HAP-1 (cell line): ENCODE measurements at places on chromosomes 12 and 14.
A peak's percentile ranks its signal among the peaks of the same experiment; 100 is the strongest.

GRCh38 chr12:121033625-121034349 lies 5.3 kb downstream of the OASL start:
- DNase-seq, result no peak

GRCh38 chr12:66552716-66553115 lies 126.2 kb downstream of the GRIP1 start:
- DNase-seq, result no peak

DNA sequence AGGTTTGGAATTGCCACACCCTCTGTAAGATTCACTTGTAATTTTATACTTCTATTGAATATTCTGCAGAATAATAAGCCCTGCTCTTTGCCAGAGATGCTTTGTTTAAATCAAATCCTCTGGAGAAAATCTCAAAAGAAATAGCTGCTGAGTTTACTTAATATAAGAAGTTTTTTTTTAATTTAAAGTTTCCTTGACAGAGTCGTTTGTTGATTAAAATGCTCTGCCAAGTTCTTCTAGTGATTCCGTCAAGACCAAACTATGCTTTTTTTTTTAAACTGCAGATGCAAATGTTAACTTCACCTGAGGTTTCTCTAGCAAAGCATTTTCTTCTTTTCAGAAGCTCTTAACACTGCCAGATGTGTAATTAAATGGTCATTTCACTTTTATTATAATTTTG lies 13.4 kb upstream of the NAV3 start:
- no peak for DNase-seq

DNA sequence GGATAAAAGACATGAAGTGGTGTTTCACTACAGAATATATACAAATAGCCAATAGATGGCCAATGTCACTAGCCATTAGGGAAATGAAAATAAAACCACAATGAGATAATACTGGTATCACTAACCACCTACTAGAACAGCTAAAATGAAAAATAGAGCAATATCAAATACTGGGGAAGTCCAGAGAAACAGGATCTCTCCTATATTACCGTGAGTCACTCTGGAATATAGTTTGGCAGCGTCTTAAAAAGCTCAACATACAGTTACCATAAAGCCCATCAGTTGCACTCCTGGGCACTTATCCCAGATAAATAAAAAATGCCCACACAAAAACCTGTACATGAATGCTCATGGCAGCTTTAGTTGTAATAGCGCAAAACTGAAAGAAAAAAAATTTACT lies 101.7 kb downstream of the TMTC1 start:
- DNase-seq, result no peak

GRCh38 chr12:9634969-9635754 lies 27.4 kb upstream of the KLRB1 start:
- DNase-seq, result no peak

DNA sequence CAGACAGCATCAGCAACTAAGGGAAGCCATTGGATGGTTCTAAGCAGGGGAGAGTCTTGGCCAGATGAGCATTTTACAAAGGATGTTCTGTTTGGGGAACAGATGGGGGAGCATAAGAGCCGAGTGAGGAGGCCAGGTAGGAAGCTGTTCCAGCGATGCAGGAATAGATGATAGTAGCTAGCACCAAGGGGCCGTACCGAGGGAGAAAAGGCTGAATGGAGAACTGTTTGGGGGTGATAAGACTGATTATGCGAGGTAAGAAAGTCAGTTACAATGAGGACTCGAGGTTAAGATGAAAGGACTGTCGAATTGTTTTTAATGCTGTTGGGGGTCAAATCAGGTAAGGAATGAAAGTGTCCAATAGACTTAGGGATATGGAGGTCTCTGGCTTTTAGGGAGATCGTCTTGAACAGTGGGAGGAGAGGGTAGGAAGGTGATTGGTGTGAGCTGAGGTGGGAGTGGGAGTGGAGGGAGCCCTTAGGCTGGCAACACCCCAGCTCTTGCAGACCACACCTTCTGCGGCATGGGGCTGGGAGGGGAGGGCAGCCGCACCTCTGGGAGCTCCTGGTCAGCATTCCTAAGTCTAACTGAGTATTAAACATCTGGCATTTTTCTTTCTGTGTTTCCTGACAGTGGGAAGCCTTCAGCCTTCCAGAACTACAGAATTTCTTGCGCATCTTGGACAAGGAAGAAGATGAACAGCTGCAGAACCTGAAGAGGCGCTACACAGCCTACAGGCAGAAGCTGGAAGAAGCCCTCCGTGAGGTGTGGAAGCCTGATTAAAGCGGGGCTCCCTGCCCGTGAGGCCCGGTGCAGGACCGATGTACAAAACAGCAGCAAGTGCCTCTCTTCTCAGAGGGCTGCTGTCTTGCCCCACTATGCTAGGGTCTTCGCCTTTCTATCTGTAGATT lies 64.8 kb downstream of the GNS start:
- DNase-seq, result no peak

- no peak for DNase-seq
Measured at GRCh38 chr14:75440733-75441477, 13.1 kb downstream of the JDP2 start.

GRCh38 chr12:14043776-14044175 lies 62.4 kb upstream of the GRIN2B start:
- no peak for DNase-seq

DNA sequence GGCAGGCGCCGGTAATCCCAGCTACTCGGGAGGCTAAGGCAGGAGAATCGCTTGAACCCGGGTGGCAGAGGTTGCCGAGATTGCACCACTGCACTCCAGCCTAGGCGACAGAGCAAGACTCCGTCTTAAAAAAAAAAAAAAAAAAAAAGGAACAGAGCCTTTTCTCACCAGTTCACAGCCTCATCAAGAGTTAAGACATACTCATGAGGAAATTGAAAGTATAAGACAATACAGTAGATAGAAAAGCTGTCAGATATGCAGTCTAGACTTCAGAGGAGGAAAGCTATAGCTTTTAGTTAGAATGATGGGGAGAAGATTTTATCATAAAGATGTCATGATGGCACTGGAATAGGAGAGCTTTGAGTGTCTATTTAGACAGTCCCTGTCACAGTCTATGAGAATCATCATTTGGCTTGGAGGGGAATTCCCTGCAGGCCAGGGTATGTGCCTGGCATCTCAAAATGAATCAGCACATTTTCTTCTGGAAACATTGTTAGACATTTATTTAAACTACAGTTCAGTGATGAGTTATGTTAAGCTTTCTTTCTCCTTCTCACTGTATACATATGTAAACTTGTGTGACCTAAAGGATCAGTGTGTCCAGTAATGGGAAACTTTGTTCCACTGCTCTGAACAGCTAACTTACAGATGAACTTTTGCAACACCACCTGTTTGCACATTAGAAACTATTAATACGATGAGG lies 2.9 kb upstream of the RAB35 start:
- peak; percentile 22 for DNase-seq

GRCh38 chr14:67416085-67416484 lies 4.1 kb upstream of the PLEK2 start:
- no peak for DNase-seq

GRCh38 chr14:105064721-105065143 lies 498 bp downstream of the GPR132 start:
- DNase-seq, result no peak

DNA sequence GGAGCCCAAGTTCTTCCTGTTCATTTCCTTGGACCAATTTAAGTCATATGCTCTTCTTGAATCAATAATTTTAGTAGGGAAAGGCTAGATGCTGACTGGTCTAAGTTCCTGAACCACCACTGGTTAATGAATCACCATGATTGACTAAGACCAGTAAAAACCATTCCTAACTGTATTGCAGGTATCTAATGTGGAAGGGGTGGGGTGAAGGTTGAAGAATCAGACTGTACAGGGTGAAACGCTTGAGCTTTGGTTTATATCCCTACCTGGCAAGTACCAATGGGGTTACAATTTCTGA lies 100.1 kb downstream of the DYRK2 start:
- no peak for DNase-seq

GRCh38 chr14:30221546-30221945 lies 293.9 kb upstream of the PRKD1 start:
- DNase-seq, result no peak

DNA sequence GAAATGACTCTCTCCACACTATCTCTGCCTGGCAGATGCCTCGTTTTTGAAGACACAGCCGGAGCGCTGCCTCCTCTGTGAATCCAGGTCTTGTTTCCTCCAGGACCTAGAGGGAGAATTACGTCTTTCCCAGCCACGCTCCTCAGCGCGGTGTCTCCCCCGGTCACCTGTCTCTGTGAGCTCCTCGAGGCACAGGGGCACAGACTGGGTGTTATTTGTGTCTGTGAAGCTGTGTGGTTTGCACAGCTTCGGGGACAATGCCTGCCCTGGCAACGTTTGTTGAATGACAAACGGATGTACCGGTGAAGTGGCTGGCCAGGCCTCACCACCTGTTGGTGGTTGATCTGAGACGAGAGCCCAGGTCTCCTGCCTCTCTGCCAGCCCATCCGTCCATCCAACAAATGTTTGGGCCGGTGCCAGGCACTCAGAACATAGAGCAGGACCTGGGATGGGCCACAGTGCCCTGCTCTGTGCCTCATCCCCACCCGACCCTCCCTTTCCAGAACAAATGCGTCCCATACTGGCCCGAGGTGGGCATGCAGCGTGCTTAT lies 6.1 kb downstream of the PTPN6 start:
- no peak for DNase-seq

- peak; percentile 68 for DNase-seq
Measured at GRCh38 chr12:57069523-57069922, 9.1 kb downstream of the NEMP1 start.

DNA sequence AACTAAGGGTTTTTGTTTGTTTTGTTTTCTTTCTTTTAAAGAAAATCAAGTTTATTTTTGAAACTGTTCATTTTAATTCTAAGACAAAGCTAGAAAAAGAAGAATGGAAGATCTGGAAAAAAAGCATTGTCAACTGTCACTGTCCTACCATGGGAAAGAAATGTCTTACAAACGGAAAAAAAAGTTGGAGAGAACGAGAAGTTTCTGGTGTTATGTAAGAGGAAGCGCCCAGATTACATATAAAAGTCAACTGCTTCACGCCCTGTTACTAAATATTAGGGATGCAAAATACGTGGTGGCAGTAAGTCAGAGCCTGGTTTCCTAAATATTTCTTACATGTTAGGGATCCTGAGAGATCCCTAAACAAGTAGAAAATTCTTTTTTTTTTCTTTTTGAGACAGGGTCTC lies 14.3 kb upstream of the FBXL14 start:
- no peak for DNase-seq

GRCh38 chr12:79547044-79547734 lies 143.6 kb downstream of the PAWR start:
- peak; percentile 18 for DNase-seq

GRCh38 chr12:64110864-64111263 lies 111.2 kb downstream of the KICS2 start:
- peak; percentile 72 for DNase-seq

GRCh38 chr12:69649529-69649928 lies 38.8 kb upstream of the LRRC10 start:
- DNase-seq, result no peak

DNA sequence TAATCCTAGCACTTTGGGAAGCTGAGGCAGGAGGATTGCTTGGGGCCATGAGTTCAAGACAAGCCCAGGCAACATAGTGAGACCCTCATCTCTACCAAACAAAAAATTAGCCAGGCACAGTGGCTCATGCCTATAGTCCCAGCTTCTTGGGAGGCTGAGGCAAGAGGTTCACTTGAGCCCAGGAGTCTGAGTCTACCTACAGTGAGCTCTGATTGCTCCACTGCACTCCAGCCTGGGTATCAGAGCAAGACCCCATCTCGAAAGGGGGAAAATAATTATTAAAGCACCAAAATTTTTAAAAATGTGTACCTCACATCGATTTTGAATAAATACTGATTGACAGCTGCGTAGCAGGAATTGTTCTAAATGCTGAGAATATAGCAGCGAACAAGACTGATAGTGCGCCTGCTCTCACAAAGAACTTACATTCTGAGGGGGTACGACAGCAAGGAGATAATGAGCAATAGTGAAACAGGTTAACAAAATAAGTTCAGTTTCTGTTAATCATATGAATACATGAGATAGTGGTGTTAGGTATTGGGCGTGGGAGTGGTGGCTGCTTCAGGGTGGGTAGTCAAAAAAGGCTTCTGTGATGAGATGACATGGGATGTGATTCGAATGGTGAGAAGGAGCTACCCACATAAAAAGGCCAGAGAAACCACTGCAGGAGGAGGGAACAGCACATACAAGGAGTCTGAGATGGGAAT lies 19.6 kb downstream of the HCFC2 start:
- no peak for DNase-seq

DNA sequence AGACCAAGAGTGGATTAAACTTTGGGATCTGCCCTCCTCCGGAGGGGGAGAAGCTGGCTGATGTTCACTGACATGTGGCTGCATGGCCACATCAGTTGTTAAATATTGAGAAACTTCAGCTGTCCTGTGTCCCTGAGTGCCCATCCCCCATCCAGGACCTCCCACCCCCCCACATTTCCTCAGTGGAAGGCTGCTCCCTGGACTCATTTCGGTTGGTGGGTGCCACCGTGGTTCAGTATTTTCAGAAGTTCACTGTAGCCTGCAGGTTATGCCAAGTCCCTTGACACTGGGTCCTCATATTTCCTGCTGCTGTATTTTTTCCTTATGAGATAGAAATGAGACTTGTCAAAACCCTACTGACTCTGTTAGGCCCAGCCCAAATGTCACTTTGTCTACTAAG lies 302.4 kb downstream of the CACNA1C start:
- no peak for DNase-seq

DNA sequence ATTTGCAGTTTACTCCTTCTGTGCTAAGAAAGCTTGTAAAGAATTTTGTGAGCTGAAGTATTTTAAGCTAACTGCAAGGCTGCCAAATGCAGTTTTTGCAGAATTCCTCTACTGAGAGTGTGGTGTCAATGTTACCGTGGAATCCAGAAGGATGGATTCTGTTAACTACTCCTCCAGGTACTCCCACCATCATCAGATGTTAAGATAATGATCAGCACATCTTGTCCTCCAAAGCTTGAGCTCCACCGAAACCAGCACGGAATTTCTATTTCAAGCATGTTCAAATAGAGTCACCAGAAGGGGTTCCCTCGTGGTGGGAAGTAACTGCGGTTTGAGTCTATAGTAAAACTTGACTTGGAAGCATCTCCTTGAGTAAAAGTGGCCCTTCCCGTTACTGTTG lies 64.3 kb upstream of the CDKN3 start:
- no peak for DNase-seq

DNA sequence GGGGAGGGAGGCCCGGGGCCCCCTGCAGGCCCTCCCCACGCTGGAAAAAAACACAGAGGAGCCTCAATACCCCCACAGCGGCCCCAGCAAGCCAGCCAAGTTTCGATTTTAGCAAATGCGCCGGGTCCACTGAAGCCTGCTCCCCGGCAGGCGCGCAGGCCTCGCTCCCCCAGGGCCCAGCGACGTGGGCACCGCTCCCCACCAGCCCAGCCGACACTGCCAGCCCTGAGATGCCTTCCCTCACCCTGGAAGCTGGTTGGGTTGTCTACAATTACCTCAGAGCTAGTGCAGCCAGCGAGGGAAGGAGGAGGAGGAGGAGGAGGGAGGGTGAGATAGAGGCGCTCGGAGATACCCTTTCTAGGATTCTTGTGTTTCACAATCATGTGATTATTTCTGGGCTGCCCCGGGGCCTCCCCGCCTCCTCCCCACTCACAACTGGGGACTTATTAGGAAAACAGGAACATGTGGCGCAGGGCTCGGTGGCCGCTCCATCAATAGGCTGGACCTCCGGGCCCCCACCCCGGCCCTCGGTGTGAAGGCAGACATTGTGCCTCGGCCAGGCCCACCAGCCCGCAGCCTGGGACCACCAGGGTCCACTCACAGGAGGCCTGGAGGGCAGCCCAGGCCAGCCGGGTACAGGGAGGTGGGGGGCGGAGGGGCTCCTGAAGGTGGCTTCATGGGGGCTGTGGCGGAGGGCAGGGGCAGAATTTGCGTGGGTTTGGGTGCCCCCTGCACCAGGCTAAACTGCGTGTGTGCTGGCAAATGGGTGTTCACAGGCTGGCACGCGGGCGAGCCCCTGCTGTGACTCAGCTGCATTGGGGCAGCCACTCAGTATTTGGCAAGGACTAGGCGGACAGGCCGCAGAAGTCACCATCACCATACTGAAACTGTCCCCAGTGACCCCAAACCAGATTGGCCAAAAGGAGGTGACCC lies 109.9 kb downstream of the NCOR2 start:
- DNase-seq, result no peak
